Inflammatory macrophage (primary cell): ENCODE measurements at places on chromosomes 3 and 15.

- no peak for DNase-seq
These were observed 33.3 kb upstream of the BLM start for GRCh38 chr15:90683876-90684275.

- DNase-seq, result no peak
These were observed 18.0 kb upstream of the SLTM start for GRCh38 chr15:58951388-58952007.

DNA sequence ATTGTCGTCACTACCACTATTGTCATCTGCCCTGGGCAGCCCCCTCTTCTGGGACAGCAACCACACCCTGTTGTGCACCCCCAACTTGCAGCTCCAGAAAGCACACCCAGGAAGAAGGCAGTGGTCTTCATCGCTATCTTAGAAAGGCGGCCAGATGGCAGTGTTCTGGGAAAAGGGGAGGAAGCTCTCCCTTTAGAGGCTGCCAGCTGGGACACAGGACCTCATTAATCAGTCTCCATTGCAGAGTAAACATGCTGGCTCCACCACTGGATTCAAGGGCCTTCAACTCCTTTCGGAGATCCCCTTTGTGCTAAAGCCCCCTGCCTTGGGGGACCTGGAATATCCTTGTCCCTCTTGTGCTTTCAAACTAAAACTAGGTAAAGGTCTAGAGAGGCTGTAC, 199.3 kb upstream of the LINGO1 start:
- no peak for DNase-seq

DNA sequence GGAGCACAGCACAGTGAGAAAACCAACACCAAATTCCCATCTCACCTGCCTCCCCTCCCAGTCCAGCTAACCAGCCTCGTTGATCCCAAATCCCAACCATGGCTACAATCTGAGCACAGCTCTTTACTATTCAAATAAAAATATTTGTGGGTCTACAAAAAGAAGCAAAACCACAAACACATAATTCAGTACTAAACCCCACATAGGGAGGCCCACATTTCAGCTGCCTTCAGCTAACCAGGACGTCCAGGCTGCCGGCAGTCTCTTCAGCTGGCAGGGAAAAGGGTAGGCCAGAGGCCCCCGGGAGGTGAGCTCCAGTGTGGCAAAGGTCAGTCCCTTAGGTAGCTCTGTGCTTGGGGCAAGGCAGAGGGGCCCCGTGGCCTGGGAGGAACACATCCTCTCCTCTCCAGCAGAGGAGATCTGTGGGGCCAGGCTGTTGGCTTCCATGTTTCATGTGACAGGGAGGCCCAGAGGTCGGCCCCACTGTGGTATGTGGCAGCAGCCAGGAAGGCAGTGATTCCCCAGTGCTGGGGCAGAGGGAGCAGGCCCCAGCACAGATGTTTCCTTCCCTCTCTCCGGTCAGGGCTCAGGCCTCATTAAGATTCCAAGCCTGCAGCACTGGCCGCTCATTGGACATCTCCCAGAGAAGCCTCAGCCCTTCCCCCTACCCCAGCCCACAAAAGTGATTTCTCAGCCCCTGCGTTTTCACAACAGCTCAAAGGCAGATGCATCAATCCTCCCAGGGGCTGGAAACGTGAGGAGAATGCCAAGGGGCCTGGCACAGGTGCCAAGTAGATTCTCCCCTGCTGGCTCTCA, 381.4 kb downstream of the NTRK3 start:
- no peak for DNase-seq

- no peak for DNase-seq
These were observed 106.1 kb upstream of the FRMD4B start for GRCh38 chr3:69491975-69492374.

- no peak for DNase-seq
These were observed 99.8 kb downstream of the TMEM108 start for GRCh38 chr3:133138017-133138416.

DNA sequence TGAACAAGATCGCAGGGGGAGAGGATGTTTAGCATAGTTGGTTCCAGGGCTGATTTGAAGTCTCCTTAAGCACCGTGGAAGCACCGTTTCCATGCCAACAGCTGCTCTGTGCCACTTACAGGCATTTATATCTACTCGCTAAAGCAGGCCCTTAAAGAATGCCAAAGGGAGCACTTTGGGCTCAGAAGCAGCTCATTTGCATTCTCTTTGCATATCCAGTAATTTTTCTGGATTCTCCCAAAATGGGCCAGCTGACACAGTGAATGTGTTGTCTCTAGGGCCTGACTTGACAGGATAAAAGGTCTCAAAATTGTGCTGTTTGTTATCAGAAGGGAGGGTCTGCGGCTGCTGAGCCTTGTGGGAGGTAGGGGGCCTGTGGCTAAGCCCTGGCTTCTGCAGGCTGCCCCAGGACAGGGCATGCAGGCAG, 138.6 kb downstream of the FBLN2 start:
- no peak for DNase-seq

DNA sequence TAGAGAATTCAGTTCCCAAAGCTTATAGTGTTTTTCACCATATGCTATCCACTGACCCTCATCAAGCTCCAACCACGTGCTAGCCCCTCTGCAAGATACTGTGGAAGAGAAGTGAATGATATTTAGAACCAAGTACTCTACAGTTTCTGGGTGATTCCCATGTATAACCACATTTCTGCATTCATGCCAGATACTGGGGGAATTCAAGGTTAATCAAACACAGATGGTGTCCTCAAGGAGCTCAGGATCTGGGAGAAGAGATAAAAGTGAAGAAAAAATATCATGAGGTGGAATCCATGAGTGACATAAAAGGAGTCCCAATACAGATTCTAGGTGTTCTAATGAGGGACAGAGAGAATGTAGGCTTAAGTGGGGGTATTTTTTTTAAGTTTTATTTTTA, 195.8 kb downstream of the FHIT start:
- DNase-seq, result no peak

DNA sequence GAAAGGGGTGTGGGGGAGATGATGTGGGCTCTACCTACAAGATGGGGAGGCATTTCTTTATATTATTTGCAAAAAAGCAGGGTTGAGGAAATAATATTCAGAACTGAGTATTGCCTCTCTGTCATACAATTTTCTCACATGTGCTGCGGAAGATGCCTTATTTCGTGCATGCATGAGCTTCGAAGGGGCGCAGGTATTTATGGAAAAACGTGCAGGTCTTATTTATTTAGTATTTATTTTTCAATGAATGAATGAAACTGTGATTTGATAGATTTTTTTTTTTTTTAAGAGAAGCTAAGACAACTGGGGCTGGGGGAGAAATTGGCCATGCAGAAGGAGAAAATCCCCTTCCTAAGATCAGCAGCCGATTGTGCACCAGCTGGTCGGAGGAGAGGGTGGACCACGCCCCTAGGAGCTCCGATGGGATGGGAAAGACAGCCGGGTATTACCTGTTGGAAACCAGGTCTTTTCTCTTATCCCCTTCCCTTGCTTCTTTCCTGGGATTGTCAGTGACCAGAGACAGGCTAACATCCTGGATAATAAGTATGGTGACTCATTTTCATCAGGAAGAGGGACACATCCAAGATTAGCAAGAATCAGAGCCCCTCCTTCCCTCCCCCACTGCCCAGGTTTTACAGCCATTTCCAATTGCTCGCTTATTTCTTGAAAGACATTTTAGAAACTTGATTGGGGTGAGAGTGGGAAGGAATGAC, 875 bp downstream of the GAP43 start:
- no peak for DNase-seq

DNA sequence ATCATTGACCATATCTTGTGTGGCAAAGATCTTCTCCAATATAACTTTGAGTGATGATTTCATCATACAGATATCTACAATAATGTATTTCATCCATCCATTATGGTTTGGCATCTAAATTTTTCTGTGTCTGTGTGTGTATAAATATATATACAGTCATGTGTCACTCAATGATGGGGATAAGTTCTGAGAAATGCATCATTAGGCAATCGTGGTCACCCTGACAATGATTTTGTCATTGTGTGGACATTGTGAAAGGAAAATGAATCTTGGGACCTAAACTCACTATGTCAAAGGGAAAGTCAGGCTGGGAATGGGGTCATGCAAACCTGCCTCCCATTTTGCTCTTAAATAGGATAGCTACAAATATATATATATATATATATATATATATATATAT, 12.4 kb downstream of the CFAP161 start:
- peak; percentile 90 for DNase-seq

- peak; percentile 89 for DNase-seq
These were observed 305.6 kb upstream of the STT3B start for GRCh38 chr3:31227131-31227562.

GRCh38 chr15:90234096-90234988, at the start of gene GDPGP1:
Gene GDPGP1, plus strand, starts transcription at chr15:90234209. Its CDS starts 6,700 bp downstream, at chr15:90240909.
- peak; percentile 22 for DNase-seq

- DNase-seq, result no peak
These were observed 350.6 kb upstream of the IL12A start for GRCh38 chr3:159637883-159638542.

DNA sequence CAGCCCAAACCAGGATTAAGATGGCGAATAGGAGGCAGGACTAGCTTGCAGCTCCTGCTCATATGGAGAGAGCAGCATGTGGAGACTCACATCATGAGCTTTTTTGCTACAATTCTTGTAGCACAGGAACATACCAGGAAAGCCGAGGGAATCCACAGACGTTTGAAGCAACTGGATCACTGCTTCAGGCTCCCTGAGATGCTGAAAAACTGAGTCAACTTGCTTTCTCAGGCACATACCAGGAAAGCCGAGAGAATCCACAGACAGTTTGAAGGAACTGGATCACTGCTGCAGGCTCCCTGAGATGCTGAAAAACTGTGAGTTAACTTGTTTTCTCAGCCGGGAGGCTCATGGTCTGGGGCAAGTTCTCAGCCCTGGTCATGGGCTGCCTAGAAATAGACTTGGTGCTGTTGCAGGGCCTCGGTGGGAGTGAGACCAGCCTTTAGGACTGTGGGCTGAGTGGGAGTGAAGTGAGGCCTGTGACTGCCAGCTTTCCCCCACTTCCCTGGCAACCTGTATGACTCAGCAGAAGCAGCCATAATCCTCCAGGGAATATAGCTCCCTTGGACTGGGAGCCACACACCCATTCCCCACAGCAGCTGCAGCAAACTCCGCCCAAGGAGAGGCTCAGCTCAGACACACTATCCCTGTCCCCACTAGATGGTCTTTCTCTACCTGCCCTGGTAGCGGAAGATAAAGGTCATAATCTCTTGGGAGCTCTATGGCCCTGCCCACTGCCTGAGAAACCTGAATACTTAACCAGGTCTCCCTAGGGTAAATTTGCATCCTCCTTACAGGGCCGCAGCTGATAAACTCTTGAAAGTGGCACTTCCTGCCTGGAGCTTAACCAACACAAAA, 51.9 kb upstream of the PFN2 start:
- DNase-seq, result no peak

- DNase-seq, result no peak
These were observed 46.1 kb downstream of the SLC30A4 start for GRCh38 chr15:45476410-45476809.

GRCh38 chr3:59695860-59696259, 646.0 kb upstream of the CFAP20DC start:
- DNase-seq, result no peak

DNA sequence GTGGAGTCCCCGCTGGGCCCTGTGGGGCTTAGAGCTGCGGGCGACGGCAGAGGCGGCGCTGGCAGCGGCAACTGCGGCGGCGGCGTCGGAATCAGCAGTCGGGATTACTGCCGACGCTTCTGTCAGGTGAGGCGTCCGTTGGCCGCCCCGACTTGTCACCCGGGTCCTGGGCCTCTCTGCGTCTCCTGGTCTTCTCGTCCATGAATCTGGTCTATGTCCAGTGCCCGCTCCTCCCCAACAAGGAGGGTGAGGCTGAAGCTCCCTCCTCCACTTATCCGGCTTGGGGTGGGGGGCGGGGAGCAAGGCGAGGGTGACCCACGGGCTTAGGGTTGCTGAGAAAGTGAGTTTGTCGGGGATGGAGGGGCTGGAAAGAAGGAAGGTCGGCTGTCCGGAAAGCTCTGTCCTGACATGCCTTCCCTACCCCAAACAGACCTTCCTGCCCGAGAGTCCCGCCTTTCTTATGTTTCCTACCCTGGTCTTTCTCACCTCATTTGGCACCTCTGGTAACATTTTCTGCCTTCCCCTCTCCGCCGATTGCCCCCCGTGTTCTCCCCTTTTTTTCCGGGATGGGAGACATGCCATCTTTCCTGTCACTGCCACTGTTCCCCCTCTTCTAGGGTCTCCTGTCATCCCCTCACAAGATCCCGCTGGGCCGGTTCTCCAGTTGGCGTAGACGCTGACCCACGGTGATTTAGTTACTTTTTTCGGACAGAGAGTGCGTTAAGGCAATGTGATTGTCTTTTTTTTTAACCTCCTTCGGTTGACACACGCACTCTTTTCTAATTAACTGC, 520 bp downstream of the ZNF654 start:
- DNase-seq, result no peak

GRCh38 chr3:71215351-71215750, 368.2 kb downstream of the FOXP1 start:
- DNase-seq, result no peak

DNA sequence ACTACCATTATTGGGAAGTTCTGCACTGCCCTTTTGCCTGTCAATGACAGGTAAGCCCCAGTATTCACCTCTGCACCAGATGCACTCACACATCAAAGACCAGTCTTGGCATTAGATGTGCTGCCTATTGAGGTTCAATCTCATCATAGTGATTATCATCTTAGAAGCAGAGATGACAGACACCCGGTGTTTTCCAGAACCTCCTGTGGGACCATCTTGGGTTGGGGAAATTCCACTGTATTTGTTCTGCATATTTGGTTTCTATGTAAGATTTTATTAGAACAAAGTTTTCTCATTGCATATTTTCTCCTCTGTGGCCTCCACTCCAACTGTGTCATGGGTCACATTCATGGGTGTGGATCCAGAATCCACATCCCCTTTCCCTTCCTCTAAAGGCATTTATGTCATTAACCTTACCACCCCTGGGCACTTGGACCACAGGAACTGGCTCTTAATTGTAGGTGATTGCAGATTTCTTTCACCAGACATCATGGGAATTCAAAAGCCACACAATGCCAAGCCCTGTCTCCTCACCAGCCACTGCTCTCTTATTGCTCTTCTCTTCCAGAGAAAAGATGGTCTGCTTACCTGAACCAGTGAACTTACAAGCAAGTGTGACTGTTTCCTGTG, 31.2 kb downstream of the PLA1A start:
- DNase-seq, result peak; percentile 58

- no peak for DNase-seq
These were observed 355.3 kb downstream of the ROBO1 start for GRCh38 chr3:79412537-79412936.

DNA sequence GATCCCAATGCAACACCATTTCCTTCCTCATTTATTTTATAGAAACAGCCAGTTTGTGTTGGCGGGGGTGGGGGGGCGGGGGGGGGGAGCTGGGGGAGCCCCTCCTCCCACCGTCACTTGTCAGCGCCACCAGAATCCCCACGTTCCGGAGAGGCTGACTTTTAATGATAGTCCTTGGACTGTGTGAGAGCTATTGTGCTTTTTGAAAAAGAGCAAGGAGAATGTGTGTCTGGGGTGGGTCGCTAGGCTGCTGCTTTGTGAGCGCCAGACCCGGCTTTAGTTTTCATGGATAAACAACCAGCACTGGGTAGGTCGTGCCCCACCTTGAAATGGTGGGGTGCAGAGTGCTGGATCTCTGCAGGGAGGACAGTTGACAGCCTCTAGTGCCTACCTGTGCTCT, 135.0 kb upstream of the ONECUT1 start:
- no peak for DNase-seq
